ENCODE measurements at places on chromosomes 2 and 18.

DNA sequence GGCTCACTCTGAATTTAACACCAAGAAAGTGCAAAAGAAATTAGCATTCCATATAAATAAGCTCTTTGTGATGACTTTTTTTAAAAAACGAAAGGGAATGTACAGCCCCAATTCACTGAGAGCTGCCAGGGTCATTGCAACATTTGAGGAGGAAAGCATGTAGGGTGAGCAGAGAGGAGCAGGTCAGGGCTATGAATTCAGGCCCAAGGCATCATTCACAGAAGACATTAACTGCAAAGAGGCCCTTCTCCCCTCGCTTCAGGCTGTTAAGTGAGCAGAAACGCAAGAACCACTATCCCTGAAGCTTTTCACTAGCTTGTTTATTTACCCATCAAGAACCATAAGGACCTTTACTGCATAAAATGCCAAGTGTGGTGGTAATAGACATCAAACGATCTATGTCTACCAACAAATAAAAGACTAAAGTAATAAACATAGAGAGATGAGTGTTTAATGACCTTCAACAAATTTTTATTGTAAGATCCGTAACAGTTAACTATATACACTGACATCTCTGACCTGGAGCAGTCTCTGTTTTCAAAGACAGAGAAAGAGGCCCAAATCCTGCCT lies 333.1 kb upstream of the HNRNPA3 start:
- no peak for DNase-seq

DNA sequence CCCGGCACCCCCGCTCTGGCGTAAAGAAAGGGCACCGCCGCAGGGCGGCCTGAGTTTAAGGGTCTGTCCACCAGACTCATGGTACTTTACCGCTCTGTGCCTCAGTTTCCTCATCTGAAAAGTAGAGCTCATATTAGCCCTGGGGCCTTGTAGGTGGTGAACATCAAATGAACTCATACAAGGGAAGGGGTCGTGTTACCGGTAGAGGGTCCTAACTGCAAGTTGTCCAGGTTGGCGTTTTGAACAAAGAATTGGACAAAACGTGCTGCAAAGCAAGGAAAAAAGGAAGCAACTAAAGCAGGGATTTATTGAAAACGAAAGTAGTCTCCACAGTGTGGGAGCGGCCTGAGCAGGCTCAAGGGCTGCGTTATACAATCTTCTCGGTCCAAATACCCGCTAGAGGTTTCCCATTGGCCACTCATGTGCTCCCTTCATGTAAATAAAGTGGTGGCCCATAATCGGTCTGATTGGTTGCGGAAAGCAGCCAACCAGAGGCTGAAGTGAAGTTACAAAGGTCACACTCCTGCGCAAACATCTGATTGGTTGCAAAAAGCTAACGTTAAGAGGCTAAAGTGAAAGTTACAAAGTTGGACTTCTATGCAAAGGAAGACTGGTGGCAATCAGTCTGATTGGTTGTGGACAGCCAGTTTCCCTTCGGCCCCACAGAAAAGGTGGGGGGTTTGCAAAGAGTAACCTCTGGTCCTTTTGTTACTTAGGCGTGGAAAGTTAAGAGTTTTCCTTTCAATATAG lies 80.7 kb upstream of the LDLRAD4 start:
- DNase-seq: no peak

DNA sequence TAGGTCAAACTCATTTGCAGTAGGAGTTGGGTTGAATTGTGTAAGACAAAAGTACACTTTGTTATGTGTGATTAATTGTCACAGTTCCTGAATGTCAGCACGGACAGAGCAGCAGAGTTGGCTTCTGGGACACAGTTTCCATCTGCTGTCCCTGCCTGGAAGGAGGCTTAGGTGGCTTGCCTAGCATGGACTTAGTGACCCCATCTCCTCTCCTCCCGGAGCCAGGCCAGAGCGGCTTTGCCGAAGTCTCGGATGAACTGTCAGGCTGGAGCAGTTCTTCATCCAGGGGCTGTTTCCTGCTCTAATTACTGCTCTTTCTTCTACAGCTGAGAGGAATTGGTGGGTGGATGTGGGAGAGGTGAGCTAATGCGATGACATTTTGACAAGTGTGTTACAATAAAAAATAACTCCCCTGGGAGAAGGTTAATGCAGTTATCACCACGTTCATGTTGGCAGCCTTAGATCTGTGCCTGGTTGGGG lies 102.0 kb downstream of the SH3RF3 start:
- no peak for DNase-seq

- no peak for DNase-seq
Measured at GRCh38 chr2:128602699-128603101, 284.0 kb upstream of the HS6ST1 start.

DNA sequence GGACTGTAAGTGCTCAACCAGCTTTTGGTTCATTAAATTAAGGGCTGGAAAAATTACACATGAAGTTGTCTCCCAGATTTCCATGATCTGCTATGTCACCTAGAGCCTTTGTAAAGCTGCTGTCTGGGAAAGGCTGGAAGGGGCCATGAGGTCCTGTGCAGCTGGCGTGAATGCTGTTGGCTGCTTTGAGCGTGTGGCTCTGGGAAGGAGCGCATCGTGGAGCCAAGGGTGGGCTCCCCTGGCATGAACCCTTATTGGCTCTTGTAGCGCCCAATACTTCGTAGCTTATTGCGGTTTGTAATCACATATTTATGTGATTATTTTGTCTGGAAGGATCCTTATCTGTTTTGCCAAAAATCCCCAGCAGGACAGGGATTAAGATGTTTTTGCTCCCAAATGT lies 70.5 kb upstream of the LMAN1 start:
- no peak for DNase-seq

DNA sequence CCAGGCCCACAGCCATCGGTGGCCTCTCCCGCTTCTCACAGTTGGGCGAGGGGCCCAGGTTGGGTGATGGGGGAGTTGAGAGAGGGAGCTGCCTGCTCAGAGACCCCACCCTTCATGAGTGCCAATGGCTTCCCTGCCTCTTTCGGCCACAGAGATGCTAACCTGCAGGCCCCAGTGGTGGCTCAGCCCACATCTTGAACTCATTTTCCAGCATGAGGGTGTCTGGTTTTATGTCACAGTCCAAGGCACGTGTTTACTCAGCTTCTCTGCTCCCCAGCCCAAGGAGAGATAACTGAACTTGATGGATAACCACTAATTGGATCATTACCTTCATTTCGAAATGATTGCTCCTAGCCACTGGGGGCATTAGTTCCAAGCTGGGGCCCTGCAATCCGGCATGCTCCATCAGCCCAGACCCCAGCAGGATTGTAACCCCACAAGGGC lies 45.9 kb upstream of the SIX2 start:
- DNase-seq: no peak

DNA sequence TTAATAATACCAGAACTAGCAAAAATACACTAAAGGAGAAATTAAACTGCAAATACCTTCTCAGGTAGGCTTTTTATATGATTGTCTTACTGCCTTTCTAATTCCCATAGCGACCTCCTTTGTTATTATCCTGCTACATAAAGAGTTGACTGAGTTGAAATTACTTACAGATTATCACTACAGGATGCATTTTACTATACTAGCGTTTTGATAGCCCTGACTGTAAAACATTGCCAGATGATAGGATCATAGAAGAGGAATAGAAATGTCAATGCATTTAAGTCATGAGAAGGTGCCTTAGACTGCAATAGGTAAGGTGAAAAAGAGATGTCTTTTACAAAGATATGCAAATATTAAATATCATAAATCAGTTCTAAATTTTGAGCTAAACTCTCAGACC lies 639.7 kb downstream of the NRXN1 start:
- no peak for DNase-seq

DNA sequence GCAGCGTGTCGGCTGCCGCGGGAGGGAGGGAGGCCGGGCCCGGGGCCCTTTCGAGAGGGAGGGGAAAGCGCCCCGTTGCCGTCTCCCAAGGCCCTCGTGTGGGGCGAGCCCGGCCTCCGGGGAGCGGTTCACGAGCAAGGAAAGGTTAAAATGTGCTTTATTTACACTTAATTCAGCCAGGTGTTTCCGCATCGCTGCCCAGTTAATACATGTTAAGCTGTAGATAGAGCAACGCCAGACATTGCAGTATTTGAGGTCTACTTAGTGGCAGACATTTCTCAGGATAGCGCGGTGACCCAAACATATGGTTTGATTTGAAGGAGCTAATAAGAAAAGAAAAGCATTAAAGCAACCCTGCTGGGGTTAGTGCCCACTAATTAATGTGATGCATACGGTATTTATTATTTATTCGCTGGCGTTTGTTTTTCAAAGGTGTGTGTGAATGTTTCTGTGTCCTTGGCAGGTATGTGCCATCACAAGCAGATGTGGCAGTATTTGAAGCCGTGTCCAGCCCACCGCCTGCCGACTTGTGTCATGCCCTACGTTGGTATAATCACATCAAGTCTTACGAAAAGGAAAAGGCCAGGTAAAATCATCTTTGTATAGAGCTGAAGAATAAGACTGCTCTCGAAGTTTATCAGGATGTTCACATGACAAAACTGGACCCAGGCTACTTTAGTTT lies 571 bp downstream of the EEF1B2 start:
- peak; percentile 16 for DNase-seq

- DNase-seq: no peak
Measured at GRCh38 chr2:124319577-124319976, 294.5 kb downstream of the CNTNAP5 start.

DNA sequence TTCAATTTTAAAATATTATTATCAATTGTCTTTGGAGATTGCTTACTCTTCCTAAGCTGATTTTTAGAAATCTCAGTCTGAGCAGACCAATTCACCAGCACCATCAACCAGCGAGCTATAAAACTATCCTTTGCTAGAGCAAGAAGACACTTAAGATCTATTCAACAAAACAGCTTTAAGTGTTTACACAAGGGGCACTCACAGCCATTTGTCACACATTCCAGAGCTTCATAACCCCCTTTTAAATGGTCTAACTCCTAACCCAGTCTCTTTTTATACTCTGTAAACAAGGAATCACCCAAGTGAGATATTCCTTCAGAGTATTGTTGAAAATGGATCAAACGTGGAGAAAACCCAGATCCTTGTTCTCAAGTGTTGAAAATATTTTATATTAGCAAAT lies 1294.1 kb upstream of the CHAC2 start:
- no peak for DNase-seq

DNA sequence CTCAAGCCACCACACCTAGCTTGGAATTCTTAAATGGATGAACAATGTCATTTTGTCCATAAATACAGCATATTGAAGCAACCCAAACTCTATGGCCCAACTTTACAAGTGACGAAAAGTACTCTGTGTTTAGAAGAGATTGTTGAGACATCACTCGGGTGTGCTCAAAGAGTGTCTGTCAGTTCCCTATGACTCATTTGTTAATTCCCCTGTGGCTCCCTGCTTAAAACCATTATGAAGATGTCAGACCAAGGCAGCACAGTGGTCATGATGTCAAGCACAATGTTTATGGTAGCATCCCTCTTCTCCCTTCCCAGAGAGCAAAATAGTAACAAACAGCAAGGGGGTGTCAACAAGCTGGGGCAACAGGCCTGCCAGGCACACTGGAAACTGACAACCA lies 3.0 kb downstream of the LYG1 start:
- DNase-seq: no peak

GRCh38 chr2:100623033-100623715 lies 60.4 kb downstream of the PDCL3 start:
- no peak for DNase-seq

DNA sequence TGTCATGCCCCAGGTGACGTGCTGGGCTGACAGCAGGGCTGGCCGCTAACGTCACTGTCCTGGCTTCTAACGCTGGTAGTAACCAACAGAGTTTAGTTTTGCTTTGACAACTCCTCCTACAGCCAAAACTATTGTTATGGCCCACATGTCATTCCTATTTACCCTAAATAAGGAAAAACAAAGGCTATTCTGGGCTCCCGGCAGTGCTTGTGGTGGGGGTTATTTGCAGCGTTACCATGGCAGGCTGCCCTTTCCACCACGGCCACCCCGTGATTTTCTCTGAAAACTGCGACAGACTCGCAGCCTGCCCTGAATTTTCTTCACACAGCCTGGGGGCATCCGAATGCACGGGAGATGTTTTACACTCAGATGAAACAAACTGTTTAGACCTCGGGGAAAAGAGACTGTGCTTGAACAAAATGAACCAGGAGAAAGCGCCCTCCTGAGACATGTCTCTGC lies 115.2 kb downstream of the FAM210A start:
- DNase-seq: no peak

DNA sequence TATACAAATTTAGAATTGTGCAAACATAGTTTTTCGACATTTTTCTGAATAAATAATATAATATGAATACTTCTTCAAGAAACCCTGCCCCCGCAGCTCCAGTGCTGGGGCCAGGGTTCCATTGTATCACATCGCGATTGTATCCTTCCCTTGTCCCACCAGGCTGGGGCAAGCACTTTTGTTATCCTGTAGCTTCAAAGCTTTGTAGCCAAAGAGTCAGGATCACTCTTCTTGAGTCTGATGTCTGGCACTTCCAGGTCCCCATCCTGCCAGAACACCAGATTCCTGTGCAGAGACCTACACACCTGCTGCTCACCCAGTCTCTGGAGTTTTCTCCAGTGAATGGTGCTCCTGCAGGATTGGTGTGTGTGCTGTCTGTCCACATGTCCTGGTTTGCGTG lies 186.9 kb downstream of the ASB1 start:
- no peak for DNase-seq

GRCh38 chr2:108297436-108298141 lies 8.9 kb downstream of the SULT1C2 start:
- no peak for DNase-seq

DNA sequence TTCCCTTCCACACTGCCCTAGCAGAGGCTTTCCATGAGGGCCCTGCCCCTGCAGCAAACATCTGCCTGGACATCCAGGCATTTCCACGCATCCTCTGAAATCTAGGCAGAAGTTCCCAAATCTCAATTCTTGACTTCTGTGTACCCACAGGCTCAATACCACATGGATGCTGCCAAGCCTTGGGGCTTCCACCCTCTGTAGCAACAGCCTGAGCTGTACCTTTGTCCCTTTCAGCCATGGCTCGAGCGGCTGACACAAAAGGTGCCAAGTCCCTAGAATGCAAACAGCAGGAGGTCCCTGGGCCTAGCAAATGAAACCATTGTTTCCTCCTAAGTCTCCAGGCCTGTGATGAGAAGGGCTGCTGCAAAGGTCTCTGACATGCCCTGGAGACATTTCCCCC lies 744.5 kb upstream of the LINC00305 start:
- no peak for DNase-seq

Data from stimulated activated CD4-positive, alpha-beta T cell treated with anti-CD3 and anti-CD28 coated beads, TNF-alpha, amount 100 ng/mL, for 1 hour (primary cell).